Spleen (tissue), 13 donors: ENCODE measurements at places on chromosomes 4 and X. TPM values are rescaled to one million over a fixed set of nuclear protein-coding genes. Genes with fewer than 3 reads are reported as not detected.

DNA sequence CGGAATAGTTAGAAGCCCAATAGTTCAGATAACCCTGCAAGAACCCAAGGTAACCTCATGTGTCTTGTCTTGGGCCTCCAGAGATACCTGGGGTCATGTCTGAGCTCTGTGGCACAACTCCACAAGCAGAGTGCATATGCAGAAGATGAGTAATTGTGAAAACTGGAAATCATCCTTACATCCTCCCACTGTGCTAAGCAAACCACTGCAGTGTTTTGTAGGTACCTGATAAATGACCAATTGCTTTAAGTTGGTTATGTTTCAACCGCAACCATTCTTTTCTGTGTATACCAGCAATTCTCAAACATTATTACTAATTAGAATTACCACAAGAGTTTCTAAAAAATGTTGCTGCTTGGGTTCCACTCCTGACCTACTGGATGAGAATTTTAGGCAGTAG is 73.2 kb downstream of the CBLL2 start:
- DNase-seq: no peak

- DNase-seq: no peak
Measured at GRCh38 chr4:173246719-173247118, 78.1 kb downstream of the GALNT7 start.

GRCh38 chr4:6546681-6547447 is 28.1 kb upstream of the MAN2B2 start:
- DNase-seq: no peak

The MAPK10 gene
- total RNA-seq: 40.6 TPM

The CXCL8 gene
- total RNA-seq: 0.58 TPM

The FGA gene
- not detected for total RNA-seq
